ENCODE measurements at places on chromosomes 12 and 14. TPM values are rescaled to one million over a fixed set of nuclear protein-coding genes. Genes with fewer than 3 reads are reported as not detected.

GRCh38 chr12:47052274-47052673 lies 27.1 kb upstream of the PCED1B start:
- no peak overlapping the region for H3K27ac ChIP-seq
- H3K27me3 ChIP-seq: no peaks in the 10 kb centered on the region
- H3K4me3 ChIP-seq: no peak overlapping the region
- DNase-seq: no peak

- H3K4me1 ChIP-seq: no peaks in the 10 kb centered on the region
- H3K27me3 ChIP-seq: no peaks in the 10 kb centered on the region
- no peak for DNase-seq
- no peak overlapping the region for H3K27ac ChIP-seq
- no peaks in the 10 kb centered on the region for H3K36me3 ChIP-seq
Observed at GRCh38 chr12:55467836-55468235, 2.1 kb downstream of the OR6C70 start.

GRCh38 chr14:104549536-104550339 lies 29.8 kb upstream of the C14orf180 start:
- no peaks in the 10 kb centered on the region for H3K36me3 ChIP-seq
- DNase-seq: peak; percentile 30
- H3K27me3 ChIP-seq: peaks cover 54% of the 10 kb centered on the region
- H3K27ac ChIP-seq: no peak overlapping the region
- H3K4me1 ChIP-seq: no peaks in the 10 kb centered on the region

DNA sequence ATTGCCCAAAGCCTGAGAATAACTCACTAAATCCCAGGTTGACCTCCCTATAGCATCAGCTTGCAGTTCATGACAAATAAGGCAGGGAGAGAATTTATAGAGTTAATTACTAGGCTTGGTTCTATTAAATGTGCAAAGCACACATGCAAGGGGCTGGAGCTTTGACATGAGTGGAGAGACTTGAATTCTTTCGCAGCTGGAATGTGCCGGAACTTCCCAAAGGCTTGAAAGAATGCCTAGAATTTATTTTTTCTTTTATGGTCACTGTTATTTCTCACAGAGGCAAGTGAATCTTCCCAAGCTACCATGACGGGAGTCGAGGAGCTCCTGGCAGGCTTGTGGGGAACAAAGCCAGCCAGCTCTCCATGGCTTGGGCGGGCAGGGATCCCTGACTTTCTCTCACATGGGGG lies 95.5 kb upstream of the USP44 start:
- DNase-seq: no peak
- H3K4me1 ChIP-seq: peaks cover 10% of the 10 kb centered on the region
- H3K4me3 ChIP-seq: no peak overlapping the region

Gene NKX2-1
- total RNA-seq: not detected
